Activated CD4-positive, alpha-beta T cell treated with anti-CD3 and anti-CD28 coated beads, Interleukin-2, amount 10 ng/mL, durations not matched to agents 24 days and 14 days (primary cell): ENCODE measurements at places on chromosomes 4 and X.

DNA sequence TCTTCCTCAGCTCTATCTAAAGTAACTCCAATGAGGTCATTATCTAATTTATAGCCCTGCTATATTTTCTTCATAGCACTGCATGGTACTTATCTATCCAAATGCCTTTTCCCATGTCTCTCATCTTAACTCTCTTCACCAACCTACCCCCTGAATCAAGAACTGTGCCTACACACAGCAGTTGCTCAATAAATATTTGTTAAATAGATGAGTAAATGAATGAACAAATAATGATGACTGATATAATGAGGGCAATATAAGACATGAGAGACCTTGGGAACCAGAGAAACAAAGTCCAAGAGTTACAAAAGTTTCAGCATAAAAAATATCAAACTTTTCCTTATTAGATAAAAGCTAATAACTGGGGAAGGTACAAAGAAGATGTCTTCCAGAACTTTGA is 19.6 kb downstream of the CAMK2D start:
- peaks cover 39% of the 10 kb centered on the region for H3K36me3 ChIP-seq
- no peak for DNase-seq
- H3K27me3 ChIP-seq = no peaks in the 10 kb centered on the region
- H3K4me3 ChIP-seq = no peak overlapping the region
- H3K27ac ChIP-seq = no peak overlapping the region

DNA sequence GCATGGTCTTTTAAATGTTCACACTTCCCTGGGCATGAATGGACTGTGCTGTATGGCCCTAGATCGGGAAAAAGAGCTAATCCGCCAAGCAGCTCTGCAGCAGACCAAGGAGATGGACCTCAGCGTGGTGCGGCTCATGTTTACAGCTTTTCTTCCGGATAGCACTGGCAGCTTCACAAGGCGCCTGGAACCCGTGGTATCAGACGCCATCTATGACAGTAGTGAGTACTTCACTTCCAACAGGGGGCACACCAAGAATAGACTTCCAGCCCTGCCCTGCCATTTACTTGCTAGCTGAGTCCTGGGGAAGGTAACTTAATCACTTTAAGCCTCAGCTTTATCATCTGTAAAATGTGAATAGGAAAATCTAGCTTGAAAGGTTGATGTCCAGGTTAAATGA is 77.7 kb downstream of the NFKB1 start:
- H3K4me3 ChIP-seq = no peak overlapping the region
- peak; percentile 72 for DNase-seq
- peaks cover 62% of the 10 kb centered on the region for H3K4me1 ChIP-seq
- H3K27ac ChIP-seq = peak overlapping the region; percentile 29
- peaks cover 71% of the 10 kb centered on the region for H3K36me3 ChIP-seq

- H3K27ac ChIP-seq = no peak overlapping the region
- no peaks in the 10 kb centered on the region for H3K4me1 ChIP-seq
- no peak for DNase-seq
These were observed 65.8 kb downstream of the TEC start for GRCh38 chr4:48203819-48204218.

GRCh38 chr4:48727666-48728459 is 52.2 kb downstream of the FRYL start:
- no peak for DNase-seq
- H3K4me1 ChIP-seq = peaks cover 68% of the 10 kb centered on the region
- no peak overlapping the region for H3K27ac ChIP-seq
- H3K4me3 ChIP-seq = no peak overlapping the region
- no peaks in the 10 kb centered on the region for H3K27me3 ChIP-seq

DNA sequence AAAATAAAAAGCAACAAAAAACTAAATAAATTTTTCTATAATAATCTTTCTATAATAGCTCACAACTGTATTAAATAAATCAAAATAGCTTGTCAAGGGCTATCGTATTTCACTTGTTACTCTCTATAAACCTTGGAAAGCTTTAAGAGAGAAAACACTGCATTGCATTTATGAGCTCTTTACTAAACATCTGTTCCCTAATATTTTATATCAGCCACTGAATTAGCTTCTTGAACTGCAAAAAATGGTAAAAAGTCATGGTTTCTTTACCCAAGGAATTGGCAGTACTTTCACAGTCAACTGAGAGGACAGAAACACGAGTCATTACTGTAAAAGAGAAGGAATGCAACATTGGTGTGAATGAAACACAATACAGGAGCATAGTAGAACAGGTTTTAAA is 671.2 kb downstream of the PCDH18 start:
- no peak overlapping the region for H3K4me3 ChIP-seq
- no peaks in the 10 kb centered on the region for H3K27me3 ChIP-seq
- H3K36me3 ChIP-seq = no peaks in the 10 kb centered on the region
- DNase-seq = no peak
